ENCODE measurements at places on chromosomes 16 and 17.

- no peak for ATAC-seq
These were observed 1.9 kb downstream of the RTN4RL1 start for GRCh38 chr17:2023256-2023655.

- no peak for ATAC-seq
These were observed 26.1 kb upstream of the ABCA8 start for GRCh38 chr17:68981288-68981687.

DNA sequence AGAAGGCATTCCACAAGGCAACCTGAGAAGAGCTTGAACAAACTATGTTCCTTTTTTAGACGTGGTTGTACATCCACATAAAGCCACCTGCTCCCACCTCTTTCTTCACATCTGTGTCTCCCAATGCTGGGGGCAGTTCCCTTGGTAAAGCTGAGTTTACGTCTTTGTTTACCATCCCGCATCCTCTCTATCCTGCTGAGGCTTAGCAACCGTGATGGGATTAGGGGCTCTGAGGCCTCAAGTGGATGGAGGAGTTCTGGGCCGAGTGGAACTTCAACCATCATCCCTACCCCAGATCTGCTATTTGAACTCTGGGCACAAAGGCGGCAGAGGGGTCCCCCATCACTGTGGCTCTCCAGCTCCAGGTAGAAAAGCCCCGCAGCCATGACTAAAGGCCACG is 94.2 kb upstream of the CREBBP start:
- no peak for ATAC-seq

DNA sequence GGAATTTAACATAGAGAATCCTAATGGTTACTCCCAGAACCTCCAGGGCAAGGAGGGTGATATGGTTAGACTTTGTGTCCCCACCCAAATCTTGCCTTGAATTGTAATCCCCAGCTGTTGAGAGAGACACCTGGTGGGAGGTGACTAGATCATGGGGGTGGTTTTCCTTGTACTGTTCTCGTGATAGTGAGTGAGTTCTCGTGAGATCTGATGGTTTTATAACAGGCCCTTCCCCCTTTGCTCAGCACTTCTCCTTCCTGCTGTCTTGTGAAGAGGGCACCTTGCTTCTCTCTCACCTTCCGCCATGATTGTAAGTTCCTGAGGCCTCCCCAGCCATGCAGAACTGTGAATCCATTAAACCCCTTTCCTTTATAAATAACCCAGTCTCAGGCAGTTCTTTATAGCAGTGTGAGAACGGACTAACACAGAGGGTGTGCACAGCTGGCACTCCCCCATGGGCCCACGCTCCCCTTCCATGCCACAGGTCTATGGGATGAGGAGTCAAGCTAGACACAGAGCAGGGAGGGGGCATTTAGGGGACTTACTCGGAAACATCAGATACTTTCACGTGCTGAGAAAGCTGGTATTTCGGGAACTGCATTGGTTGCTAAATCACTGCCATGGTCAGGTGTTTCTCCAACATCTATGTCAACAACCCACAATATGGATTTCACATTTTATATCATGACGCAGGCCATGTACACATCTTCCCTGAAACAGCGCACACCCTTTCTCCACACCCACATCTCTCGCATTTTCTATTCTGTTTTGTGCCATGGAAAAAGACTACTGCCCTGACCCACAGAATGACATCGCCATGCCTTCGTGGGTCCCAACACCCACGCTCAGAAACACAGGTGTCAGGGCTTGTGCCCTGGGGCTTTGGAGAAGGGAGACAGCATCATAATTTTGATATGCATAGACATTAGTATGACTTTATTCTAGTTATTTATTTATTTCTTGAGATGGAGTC is 199.1 kb upstream of the GSE1 start:
- no peak for ATAC-seq

GRCh38 chr17:48051706-48052486 is 3.7 kb downstream of the NFE2L1 start:
- no peak for ATAC-seq

DNA sequence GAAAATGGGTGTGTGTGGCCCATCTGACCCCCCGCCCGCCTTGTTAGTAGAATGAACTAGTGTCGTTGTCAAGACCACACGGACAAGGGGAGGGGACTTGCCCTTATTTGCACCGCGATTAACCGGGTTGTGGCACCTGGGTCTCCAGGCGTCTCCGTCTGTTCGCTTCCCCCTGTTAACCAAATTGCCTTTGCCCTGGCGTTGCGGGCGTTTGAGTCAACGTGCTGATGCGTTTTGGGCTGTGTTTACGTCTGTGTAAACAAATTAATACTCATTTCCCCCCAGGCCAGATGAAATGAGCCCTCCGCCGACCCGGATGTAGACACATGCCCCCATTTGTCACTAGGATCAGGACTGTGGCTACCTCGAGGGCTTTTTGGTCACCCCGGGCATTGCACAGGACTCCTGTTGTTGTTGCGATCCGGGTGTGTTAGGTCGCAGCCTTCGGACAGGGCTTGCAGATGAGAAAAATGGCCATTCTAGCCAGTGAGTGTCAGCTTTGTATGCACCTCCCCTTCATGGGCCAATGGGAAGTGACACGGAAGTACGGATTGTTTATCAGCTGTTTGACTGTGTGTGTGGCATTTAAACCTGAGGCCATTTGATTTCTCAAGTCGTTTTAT is 906 bp downstream of the RBL2 start:
- ATAC-seq = peak; percentile 72

- no peak for ATAC-seq
These were observed 4.3 kb upstream of the TLCD2 start for GRCh38 chr17:1714427-1714979.

DNA sequence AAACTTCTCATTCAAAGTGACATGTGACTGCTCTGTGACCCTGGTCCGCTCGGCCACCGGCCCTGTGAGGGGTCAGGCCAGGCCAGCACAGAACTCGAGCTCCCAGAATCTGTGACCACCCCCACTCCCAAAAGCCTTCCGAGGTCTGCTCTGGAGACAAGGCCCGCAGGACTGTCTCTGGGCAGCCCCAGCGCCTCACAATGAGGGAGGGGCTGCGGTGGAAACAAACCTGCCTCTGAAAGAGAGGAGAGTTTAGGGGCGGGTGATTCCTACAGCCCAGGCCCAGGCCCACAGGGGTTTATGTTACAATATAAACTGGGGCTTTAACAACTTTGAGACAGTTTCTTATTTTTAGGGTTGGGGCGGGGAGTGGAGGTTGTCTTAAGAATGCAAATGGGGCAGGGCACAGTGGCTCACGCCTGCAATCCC is 19.9 kb downstream of the IGFBP4 start:
- no peak for ATAC-seq

DNA sequence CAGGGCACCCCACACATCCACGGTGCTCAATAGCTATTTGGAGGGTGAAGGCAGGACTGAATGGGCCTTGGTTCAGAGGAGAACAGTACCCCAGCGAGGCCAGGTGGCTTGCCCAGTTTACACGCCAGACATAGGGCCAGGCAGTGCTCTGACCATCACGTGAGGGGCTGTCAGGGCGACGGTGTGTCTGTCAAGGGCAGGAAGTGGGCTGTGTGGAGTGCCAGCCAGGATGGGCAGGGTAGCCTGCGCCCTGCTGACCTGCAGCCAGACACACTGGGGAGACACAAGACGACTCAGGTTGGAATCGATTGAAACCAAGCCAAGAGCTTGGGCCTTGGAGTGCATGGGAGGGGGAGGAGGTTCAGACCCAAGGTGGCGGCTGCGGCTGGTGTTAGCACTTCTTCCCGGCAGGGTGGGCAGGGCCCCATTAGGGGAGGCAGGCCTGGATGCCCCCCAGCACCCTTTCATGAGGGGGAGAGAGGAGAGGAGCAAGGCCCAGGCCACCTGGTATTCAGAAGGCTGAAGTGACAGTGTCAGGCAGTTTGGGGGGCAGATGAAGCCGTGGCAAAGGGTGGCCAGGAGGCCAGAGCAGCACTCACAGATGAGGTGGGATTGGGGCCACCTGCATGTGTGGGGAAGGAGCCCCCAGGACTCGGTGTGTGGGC is 68.2 kb downstream of the SREBF1 start:
- no peak for ATAC-seq

GRCh38 chr17:34474706-34475105 is 104.7 kb upstream of the TMEM132E start:
- no peak for ATAC-seq

- no peak for ATAC-seq
These were observed 559.5 kb upstream of the CDH11 start for GRCh38 chr16:65681406-65681805.

DNA sequence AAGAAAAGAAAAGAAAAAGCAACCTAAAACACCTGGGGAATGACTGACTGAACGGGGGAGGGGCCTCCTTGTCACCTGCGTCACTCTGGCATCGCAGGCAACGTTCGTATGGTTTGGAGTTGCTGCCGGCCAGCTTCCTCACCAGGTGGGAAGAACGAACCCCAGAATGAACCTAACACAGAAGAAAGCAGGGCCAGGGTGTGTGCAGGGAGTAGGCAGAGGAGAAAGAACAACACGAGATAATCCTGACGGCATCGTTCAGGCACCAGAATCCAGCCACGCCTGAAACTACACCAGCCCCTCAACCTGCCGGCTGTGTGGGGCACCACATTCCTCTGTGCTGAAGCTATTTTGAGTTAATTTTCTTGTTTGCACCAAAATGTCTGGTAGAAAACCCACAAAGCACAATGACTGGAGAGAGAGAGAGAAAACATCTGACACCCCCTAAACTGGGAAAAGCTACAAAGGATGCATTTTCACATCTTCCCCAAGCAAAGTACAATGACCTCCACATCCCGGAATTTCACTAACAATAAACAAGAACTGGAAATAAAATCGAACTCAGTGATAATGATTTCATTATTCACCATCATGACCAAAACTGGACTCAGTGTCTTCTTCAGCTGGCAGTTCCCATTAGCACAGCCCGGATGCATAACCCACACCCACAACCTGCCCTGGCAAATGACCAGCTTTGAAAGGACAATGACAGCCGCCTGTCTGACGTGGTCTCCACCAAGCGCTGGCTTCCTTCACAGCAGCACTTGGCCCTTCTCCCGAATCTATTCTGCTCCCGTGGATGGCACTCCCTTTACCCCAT is 23.6 kb downstream of the RAB40B start:
- ATAC-seq = no peak

DNA sequence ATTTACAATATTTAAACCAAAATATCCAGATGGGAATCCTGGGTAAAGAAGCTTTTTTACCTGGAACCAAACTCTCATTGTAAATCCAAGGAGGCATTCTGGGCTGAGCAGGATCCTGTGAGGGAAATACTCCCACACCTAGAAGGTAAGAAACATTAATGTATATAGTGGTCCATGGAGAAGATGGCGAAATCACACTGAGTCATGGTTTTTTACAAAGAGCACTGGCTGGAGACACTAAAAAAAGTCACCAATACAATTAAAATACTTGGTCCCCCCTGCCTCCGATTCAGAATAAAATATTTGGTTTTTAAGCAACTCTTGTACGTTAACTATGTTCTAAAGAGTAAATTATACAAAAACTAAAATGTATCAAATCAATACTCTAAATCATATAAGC is 32.9 kb downstream of the SYNRG start:
- ATAC-seq = no peak

- no peak for ATAC-seq
These were observed 7.4 kb upstream of the PYDC1 start for GRCh38 chr16:31224092-31224955.

DNA sequence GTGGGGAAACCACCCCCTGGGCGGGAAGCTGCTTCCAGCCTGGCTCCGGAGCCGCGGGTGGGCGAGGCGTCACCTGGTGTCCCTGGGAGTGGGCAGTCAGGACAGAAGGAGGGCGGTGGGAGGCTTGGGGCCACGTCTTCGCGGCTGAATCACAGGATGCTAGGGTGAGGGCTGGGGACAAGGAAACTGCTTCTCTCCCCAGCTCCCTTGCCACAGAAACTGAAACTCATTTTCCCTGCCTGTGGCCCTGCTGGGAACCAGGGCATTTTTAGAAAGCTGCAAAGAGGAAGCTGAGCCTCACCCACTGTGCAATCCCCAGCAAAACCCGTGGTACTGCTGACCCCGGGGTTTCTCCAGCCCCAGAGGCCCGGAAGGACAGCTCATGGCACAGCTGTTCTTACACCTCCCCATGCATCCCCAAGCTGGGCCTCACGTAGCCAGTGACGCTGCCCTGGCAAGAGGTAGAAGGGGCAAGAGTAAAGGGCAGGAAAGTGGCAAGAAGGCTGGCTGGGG is 8.2 kb downstream of the RHBDF2 start:
- peak; percentile 63 for ATAC-seq

- no peak for ATAC-seq
These were observed 212.0 kb downstream of the GRIN2A start for GRCh38 chr16:9970244-9970643.

DNA sequence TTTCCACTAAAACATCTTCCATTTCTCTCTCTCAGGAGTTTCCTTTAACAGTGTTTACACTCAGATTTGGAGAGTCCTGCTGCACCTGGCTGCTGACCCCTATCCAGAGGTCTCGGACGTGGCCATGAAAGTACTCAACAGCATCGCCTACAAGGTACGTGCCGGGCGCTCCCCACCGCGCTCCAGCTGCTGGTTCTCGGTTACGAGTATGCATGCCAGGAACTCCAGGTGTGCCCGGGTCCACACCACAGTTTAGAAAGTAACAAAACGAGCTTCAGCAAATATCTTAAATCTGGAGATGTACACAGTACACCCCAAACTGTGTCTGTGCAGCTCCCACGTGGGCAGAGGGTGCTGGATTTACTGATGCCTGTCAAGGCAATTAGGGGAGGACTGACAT is 82.9 kb upstream of the CHMP6 start:
- no peak for ATAC-seq

- no peak for ATAC-seq
These were observed 26.5 kb upstream of the C16orf87 start for GRCh38 chr16:46857368-46857945.

GRCh38 chr16:11848842-11849241 is 2.5 kb downstream of the RSL1D1 start:
- no peak for ATAC-seq

DNA sequence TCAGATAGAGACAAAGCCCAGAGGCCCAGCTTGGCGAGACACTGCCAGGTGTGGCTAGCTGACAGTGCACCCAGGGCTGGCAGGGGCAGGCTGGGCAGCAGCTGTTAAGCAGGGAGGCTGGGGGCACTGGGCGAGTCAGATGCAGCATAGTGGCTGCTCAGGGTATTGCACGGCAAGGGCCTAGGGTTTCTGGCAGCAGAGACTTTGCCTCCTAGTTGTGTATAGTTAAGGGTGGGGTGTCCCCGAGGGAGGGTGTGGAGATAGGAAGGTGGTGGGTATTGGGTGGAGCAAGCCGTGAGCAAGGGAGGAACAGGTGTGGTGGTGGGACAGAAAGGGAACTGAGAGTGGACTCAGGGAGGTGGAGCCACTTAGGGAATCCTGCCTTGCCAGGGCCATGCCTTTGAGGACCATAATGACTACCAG is 66.0 kb downstream of the SMPD3 start:
- ATAC-seq = peak; percentile 30

DNA sequence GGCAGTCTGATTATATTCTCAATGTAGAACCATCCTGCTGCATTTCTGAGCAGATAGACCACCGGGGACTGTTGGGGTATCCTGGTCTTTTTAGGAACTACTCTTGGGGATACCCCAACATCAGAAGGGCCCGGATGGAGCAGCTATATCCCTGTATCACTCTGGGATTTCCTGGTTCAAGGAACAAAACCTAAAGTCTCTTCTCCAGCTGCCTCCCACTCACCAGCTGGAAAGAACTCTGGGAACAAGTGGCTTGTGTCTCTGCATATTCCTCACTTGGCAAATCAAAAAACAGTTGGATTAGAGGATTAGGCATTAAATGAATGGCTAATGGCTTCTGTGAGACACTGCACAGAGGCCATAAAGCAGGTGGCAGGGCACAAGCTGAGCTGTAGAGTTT is 62.3 kb upstream of the HS3ST2 start:
- no peak for ATAC-seq

Data from activated CD4-positive, CD25-positive, alpha-beta regulatory T cell treated with anti-CD3 and anti-CD28 coated beads, Interleukin-2, amount 50 U/mL, for 24 hours (primary cell).